ENCODE measurements at places on chromosomes 2 and 18.
A peak's percentile ranks its signal among the peaks of the same experiment; 100 is the strongest.

DNA sequence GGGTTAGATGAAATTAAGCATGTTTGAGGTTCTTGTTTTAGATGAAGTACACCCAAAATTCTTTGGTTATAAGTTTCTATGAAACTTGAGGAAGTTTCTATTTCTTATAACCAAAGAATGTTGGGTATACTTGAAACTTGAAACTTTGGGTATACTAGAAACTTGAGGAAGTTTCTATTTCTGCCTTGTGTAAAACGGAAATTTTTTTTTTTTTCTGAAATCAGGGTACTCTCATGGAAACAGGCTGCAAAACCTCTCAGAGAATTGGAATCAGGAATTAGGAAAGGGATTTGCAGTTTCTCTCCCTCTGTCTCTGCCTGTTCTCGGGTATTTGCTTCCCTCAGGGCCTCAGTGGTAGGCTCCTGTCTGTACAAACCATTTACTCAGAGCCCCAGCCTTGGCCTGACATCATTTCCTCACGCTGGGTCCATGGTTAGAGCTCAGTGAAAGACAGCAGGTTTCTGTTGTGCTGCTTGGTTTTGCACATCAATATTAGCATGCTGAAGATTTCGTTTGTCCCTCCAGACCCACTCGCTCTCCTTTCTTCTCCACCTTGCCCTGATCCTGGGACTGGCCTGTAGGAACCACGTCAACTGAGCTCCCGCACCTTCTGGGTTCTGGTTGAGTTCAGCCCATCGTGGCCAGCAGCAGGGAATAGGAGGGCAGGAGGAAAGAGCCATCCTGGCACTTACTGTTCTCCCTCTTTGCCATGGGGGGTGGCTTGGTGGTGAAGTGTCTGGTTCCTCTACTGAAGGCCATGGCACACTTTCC lies 106.4 kb downstream of the POLR1A start:
- no peak for DNase-seq

DNA sequence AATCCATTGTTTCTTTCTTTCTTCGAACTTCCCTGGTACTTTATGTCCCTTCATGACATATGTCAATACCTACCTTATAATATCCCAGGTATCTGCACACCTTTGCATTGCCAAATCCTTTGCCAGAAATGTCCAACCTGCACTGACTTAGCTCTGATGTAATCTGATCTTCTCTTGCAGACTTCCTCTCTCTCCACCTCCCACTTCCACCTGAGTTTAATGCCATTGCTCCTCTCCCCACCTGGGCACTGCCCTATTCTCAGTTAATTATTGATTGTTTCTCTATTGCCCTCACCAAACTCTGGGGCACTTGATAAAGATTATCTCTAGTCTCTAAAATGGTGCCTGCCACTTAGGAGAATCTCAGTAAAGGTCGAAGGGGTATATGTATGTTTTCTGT lies 23.0 kb downstream of the ARHGAP15 start:
- no peak for DNase-seq

GRCh38 chr18:77057006-77057395 lies 75.6 kb downstream of the MBP start:
- DNase-seq: no peak

DNA sequence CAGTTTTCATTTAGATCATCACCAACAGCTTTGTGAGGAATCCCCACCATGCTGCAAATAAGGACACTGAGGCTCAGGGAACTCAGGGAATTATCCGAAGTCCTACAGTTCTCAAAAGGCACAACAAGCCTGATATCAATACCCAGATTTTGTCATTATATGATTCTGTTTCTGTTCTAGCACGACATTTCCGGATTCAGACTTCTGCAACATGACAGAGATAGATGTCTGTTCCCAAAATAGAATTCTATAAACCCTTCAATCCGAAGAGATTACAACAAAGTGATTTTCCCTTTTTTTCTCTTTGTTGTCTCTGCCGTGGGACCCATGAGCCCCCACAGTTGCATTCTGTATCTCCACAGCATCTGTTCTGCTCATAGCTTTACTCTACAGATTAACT lies 72.0 kb downstream of the DOCK10 start:
- DNase-seq: no peak

- peak; percentile 11 for DNase-seq
Observed at GRCh38 chr2:30422444-30423040, 24.5 kb upstream of the LCLAT1 start.

DNA sequence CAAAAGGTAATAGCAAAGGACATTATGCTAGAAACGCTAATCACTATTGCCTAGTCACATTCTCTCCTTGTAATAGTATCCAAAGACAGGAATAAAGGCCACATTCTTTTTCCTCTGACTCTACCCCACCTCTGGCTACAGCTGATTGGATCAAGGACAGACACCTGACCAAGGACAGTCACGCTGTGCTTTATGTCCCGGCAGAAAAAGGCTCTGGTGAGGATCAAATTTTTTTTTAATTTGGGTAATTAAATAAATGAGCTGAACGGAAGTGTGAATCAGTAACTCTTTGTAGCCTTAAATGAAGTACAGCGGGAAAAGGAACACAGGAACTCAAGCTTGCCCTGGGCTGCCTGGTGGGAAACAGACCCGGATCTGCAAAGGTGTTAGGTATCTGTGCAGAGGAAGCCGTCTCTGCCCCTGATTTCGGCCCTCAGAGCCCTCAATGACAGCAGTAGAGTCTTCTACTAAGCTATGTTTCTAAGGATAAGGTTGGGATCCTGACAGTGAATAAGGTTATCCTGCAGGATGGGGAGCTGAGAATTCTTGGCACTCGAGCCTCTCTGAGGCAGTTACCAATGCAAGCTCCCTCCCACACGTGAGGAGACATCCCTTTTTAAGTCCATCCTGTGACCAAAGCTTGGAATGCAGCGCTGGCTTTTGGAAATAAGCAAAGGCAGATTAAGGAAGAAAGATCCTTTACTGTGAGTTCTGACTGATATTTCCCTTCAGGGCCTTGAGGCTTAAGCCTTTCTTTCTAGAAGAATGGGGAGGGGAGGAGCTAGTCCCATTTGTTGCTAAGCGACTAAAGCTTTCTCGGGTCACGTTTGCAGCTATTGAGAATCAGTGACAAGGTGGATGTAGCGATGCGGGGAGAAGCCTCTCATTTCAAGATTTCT lies 37.8 kb upstream of the IKZF2 start:
- no peak for DNase-seq

- DNase-seq: peak; percentile 35
Observed at GRCh38 chr2:226256237-226256636, 543.4 kb downstream of the IRS1 start.

- no peak for DNase-seq
Observed at GRCh38 chr18:3422905-3423304, 27.1 kb upstream of the TGIF1 start.

GRCh38 chr2:181546086-181546485 lies 88.9 kb downstream of the ITGA4 start:
- DNase-seq: no peak

GRCh38 chr2:101899871-101900270 lies 91.9 kb upstream of the IL1R2 start:
- peak; percentile 32 for DNase-seq

GRCh38 chr2:162720559-162721271 lies 117.9 kb downstream of the KCNH7 start:
- no peak for DNase-seq

DNA sequence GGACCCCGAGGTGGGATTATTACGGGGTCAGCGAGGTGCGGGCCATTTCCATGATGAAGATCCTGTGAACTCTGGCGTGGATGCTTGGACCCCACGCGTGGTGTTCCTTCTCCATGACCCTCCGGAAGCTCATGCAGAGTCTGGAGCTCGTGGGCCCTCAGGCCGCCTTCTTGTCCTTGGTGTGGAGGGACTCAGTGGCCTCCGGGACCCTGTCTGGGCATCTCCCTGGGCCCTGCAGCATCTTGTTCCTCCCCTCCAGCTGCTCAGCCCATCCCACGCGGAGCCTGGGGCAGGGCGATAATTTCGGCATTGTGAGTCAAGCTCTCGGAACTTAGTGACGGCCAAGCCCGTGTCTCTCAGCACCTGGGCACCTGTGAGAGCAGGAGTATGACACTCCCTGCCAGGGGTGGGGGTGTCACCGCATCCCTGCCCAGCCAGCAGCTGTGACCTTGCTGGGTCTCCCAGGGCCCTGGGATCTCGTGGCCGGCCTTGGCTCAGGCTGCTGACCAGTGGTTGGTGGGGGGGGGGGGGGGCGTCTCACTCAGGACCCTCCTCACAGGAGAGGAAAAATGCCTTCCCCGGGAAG lies 24.6 kb downstream of the RTP5 start:
- no peak for DNase-seq

DNA sequence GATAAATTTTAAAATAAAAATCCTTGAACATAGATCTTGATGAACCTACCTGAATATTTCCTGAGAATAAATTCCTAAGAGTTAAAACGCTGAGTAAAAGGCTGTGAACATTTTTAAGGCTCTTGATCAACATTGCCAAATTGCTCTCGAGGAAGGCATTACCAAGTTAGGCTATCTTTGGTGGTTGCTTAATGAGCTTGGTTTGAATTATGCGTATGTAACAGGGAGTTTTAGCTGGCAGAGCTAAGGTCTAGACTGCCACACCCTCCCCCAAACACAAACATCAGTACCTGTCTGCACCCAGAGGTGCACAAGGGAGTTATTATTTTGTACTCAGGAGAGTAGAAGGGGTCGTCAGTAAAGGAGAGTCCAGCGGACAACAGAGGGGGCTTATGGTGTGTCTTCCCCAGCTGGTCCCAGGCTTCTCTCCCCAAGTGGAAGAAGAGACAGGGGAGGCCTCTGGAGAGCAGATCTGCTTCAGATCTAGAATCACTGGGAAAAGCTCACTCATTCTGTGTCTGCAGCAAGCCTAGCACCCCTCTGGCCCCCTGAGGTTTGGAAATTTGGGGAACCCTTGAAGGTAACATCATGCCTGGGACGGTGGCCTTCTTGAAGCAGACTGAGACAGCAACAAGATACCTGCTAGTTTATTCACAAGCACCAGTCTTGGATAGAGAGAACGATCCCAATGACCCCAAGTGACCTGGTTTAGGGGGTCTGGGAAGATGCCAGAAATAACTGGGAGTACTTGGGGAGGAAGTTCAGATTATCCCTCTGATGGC lies 197.2 kb upstream of the ID2 start:
- DNase-seq: no peak

GRCh38 chr2:64210816-64211215 lies 66.6 kb upstream of the PELI1 start:
- DNase-seq: no peak

DNA sequence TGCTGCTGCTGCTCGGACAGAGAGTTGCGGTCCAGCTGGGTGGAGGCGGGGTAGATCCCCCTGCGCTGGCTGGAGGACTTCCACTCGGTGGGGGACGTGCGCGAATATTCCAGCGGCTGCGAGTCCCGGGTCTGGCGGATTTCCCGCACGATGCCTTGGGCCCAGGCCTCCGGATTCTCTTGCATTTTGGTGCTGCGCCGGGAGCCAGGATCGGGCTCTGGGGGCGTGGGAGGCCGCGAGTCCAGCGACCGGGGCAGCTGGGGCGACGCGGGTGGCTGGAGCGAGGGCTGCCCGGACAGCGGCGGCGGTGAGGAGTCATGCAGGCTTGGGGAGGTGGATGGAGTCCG lies 4.8 kb downstream of the NT5C1B start:
- no peak for DNase-seq

- DNase-seq: no peak
Observed at GRCh38 chr2:191158747-191159146, 8.0 kb upstream of the STAT4 start.

GRCh38 chr2:55048508-55049042 lies 1.7 kb downstream of the RTN4 start:
- DNase-seq: peak; percentile 47

GRCh38 chr2:15920696-15921095 lies 19.7 kb upstream of the MYCN start:
- DNase-seq: no peak

- no peak for DNase-seq
Observed at GRCh38 chr2:47798631-47799030, 15.7 kb downstream of the MSH6 start.

- no peak for DNase-seq
Observed at GRCh38 chr2:156695020-156695419, 258.8 kb downstream of the GPD2 start.

DNA sequence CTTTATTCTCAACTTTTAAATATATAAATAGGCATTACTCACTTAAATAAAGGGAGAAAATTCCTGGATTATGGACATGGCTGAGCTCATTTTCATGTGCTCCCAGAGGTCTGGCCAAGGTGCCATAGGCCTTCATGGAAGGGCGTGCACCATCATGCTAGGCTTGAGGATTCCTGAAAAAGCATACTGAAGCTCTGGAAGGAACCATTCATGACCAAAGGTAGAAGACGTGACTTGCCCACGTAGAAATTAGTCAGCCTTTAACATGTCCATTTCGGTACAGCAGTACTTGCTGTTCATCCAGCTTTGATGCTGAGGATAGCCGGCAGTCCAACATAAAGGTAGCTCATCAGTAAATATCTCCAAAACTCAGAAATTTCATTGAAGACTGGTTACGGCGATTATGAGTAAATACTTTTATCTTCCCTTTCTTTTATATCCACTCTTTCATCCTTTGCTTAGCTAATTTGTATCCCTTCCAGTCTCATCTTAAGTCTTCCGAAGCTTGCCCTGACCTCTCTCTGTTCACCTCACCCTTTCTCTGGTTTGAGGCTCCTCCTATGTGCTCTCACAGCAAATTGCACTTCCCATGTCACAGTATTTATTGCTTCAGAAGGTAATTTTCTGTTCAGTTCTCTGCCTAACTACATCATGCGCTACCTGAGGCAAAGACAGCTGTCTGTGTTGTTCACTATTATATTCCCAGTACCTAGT lies 32.3 kb upstream of the ASNSD1 start:
- no peak for DNase-seq

GRCh38 chr2:188647430-188648070 lies 326.6 kb upstream of the COL3A1 start:
- DNase-seq: no peak

DNA sequence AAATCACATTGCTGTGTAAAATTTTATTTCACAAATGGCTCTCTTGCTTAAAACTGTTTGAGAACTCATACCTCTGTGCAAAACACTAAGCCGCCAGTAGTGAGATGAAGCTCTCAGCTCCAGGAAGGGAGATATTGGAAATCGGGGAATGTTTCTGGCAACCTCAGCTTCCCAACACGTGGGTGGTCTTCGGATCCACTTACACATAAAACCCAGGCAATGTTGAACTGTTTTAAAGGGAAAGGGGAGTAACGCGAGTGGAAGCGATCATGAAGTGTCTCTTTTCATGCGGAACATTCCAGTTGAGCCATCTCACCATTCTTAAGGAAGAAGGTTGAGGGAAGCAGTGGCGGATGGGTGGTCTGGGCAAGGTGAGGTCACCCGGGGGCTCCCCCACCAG lies 136.8 kb downstream of the ASB1 start:
- no peak for DNase-seq
